Hematopoietic multipotent progenitor cell treated with erythropoietin and hydrocortisone succinate and interleukin-3 and kit ligand, for 4 days (in vitro differentiated cells): ENCODE measurements at places on chromosomes 6 and 20.
A peak's percentile ranks its signal among the peaks of the same experiment; 100 is the strongest.

DNA sequence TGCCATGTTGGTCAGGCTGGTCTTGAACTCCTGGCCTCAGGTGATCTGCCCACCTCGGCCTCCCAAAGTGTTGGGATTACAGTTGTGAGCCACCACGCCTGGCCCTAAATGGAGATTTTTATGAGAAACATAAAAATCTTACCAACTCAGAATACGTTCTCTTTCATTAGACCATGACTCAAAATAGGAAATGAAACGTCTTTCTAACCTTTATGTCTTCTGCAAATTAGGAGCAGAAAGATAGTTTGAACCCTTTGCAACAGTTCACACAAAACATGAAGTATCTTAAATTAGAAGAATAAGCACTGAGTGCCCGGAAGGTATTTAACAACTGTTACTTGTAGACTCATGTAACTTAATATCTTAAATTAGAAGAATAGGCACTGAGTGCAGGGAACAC lies 48.3 kb downstream of the AHI1 start:
- no peak for DNase-seq

GRCh38 chr20:48824830-48825565 lies 2.8 kb downstream of the PREX1 start:
- no peak for DNase-seq

- DNase-seq: no peak
Observed at GRCh38 chr6:74133073-74133472, 437.1 kb downstream of the CD109 start.

- no peak for DNase-seq
Observed at GRCh38 chr6:78089531-78089930, 436.7 kb downstream of the MEI4 start.

- DNase-seq: no peak
Observed at GRCh38 chr6:35471836-35472345, 3.7 kb downstream of the RPL10A start.

DNA sequence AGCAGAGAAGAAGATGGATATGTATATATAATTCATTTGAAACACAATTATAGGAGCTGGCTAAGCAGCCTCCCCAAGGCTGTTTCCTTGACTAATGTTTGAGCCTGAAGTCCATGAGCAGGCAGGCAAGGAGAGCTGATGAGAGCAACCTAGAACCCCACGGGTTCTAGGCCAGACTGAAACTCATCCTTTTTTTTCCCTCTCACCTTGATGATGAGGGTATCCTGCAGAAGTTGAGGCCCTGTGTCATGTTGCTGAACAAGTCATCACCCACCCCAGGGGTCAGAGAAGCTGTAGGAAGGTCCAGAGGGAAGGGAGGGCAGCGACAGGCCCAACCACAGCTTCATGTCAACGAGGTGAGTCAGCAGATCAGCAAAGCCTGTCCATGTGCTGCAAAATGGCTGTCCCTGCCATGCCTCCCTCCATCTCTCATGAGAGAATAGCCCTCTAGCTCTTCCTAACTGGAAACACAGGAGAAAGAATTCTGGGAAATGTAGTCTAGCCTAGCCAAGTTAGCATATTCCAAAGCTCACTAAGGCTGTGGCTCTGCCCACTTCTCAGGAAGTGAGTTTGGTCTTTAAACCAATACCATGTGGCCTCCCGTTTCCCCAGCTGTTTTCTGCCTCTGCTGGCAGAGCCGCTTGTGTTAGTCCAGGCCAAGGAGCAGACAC lies 91.3 kb upstream of the DTNBP1 start:
- peak; percentile 10 for DNase-seq

DNA sequence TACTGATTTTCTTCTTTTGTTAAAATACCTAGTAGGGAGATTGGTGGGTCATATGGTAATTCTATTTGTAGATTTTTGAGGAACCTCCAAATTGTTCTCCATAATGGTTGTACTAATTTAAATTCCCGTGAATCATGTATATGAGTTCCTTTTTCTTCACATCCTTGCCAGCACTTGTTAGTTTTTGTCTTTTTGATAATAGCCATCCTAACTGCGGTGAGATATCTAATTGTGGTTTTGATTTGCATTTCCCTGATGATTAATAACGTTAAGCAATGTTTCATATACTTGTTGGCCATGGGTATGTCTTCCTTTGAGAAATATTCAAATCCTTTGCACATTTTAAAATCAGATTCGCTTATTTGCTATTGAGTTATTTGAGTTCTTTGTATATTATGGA lies 110.9 kb downstream of the JAG1 start:
- DNase-seq: no peak

DNA sequence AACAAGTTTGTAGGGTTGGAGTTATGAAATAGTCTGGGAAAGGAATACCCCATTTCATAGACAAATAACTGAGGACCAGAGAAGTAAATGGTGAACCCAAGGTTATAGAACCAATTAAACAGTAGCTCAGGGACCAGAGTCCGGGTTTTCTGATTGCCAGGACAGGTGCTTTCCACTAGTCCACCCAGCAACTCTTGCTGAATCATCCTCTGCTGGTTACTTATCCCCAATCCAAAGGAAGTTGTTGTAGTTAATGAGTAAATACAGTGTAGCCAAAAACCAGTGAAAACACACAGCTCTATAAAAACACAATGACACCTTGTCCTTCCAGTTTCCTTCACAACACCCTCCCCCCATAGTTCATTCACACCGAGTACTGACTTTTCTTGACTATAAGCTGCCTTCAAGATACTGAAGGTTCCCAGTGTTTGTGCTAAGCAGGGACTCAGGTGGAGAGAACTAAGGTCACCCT lies 766 bp upstream of the TINAG start:
- DNase-seq: no peak

DNA sequence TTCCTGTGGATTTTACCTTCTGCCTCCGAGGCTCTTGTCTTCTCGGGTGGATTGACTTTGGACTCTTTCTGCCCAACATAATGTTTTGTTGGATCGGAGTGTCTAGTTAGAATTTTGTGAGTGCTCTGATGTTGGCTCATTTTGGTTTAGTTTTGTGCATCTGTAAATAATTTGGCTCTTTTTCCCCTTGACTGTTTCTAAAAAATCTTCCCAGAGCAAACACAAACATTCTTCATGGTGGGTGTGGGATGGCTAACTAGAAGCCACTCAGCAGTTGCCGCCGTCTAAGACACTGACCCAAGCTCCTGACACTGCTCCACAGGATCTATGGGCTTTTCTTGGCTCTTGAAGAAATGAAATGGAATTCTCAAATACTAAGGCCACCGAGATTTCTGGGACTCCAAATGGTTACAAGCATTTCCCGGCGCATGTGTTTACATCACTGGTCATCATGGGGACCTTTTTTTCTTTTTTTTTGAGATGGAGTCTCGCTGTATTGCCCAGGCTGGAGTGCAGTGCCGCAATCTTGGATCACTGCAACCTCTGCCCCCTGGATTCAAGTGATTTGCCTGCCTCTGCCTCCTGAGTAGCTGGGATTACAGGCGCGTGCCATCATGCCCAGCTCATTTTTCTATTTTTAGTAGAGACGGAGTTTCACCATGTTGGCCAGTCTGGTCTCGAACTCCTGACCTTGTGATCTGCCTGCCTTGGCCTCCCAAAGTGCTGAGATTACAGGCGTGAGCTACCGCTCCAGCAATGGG lies 92.0 kb upstream of the FRMD1 start:
- no peak for DNase-seq

GRCh38 chr20:37160683-37161082 lies 18.4 kb upstream of the RPN2 start:
- no peak for DNase-seq

DNA sequence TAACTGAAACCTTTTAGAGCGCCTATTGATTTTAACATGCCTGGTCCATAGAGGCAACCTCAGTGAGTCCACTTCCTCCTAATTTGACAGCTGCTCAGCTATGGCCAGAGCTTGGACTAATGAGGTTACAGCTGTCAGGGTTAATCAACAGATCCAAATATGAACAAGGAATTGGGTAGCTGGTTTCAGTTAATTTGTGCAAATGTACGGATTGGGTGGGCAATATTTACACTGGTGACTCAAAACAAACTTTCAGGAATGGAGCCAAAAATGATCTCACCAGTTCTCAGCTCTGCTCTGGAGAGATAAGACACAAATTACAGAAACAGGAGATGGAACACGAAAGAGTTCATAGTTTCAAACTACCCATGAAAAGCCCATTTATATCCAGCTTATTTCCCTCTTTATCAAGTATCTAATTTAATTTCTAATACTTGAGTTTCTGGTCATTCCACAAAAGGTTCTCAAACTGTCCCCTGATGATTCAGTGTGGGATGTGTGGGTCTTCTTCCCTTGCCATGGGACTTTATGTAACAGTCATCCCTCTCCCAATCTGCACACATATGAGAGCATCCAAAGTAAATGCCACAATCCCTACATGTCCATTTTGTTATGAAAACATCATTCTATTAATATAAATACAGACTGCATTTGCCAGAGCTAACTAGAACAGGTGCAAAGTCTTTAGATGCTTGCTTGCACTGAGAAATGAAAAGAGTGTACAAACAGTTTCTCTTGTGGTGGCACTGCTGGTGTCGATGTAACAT lies 149.9 kb downstream of the RPS12 start:
- DNase-seq: peak; percentile 82

- DNase-seq: no peak
Observed at GRCh38 chr6:82084324-82084920, 163.1 kb downstream of the IBTK start.

DNA sequence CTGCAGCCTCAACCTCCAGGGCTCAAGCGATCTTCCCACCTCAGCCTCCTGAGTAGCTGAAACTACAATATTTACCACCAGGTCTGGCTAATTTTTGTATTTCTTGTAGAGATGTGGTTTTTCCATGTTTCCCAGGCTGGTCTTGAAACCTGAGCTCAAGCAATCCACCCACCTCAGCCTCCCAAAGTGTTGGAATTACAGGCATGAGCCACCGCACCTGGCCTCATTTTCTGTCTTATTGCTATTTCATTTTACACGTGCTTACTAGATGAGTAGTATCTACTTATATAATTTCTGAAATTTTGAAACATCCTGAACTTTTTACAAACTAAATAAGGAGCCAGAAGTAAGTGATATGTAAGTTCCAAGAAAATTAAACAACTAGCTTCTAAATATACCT lies 34.6 kb downstream of the CLIC5 start:
- DNase-seq: no peak

DNA sequence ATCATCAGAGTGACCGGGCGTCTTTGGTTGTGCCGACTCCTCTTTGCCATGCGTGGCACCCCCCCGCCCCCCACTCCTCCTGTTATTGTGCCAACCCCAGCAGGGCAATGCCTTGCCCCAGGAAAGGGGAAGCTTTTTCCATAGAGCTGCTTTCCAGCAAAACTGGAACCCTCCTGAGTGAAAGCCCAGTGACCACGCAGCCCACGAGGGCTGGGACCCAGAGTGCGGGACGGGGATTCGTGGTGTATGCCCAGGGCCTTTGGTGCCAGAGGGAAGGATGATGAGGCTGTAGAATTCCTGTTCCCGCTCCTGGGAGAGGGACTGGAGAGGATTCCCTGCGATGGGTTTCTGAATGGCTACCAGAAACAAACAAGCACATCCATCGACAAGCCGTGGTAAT lies 116.8 kb upstream of the BACH2 start:
- no peak for DNase-seq

DNA sequence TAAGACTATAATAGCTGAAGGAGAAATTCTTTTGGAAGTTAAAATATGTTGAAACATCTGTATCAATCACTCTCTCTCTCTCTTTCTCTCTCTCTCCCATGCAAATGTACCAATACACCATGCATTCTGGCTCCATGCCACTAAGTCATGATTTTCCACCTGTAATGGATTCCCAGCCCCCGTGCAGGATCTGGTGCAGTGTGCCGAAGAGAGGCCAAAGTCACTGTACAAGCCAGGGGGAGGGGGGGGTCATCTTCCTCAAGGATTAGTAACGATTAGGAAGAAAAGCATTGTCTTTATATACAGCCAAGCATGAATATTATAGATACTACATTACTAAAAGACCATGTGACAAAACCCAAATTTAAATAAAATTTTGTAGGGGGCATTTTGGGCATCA lies 725.1 kb downstream of the KIF16B start:
- DNase-seq: no peak

GRCh38 chr6:112198582-112198981 lies 55.8 kb downstream of the LAMA4 start:
- DNase-seq: no peak

DNA sequence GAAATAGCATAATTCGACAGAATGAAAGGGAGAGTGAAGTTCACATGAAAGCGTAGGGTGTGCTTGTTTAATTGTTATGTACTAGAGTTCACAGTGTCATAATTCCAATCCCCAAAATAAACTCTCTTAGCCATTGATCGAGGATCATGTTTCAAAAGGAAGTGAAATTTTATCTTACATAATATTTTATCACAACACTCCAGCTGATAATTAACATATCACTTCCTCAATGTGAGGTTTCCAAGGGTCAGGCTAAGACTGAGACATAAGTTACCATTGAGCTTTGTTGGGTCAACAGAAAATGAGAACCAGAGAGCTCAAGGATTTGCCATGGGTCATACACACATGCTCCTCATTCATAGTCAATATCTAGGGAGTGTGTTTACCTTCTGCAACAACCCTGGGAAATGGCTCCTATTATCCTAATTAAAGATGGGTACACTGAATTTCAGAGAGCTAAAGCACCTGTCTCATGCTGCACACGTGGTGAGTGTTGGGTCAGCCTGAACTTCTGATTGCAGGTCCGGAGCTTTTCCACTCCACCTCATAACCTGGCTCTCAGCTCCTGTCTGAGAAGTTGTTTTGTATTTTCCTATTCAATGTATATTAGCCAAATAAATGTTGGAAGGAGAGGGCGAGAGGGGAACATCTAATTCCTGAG lies 3.0 kb downstream of the GSTA2 start:
- DNase-seq: no peak

DNA sequence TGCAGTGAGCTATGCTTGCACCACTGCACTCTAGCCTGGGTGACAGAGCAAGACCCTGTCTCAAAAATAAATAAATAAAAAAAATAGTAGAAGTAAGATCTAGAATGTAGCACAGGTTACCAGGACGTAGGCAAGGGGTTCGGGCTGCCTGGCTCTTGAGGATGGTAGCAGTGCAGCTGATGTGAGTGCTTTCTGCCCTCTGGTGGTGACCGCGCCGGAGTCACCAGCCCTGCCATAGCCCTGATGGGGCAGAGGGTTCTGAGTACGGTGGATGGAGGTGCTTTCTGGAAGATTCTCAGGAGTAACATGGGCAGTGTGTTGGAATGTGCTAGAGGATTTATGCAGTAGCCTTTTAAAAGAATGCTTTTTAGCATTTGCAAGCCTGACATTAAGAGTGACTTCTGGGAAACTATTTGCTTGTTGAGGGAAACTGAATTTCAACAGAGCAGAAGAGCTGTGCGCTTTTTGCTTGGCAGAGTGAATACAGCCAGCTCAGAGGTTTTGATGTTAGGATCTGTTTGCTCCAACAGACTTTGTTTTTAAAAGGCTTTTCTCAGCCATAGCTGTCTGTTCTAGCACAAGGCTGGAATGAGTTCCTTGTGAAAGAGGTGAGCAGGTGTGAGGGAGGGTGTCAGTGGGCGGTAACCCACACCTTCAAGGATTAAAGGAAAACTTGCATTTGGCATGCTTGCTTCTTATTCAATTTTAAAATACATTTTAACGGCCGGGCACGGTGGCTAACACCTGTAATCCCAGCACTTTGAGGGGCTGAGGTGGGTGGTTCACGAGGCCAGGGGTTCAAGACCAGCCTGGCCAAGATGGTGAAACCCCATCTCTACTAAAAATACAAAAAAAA lies 65.9 kb downstream of the PTPN1 start:
- DNase-seq: peak; percentile 86
